ENCODE measurements at places on chromosomes 12 and 14. TPM values are rescaled to one million over a fixed set of nuclear protein-coding genes. Genes with fewer than 3 reads are reported as not detected.

DNA sequence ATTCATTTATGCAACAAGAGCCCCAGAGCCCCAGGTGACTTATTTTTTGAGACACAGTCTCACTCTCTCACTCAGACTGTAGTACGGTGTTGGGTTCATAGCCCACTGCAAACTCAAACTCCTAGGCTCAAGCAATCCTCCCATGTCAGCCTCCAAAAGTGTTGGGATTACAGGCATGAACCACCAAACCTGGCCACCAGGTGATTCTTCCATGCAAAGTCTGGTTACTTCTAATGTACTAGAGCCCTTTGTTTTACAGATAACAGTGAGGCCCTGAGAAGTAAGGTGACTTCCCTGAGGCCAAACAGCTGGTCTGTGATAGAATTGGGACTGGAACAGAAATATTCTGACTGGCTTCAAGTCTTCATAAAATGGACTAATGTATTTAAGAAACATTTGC lies 10.0 kb upstream of the KCNK10 start:
- H3K27ac ChIP-seq: no peak overlapping the region
- H3K27me3 ChIP-seq: peaks cover 52% of the 10 kb centered on the region
- no peaks in the 10 kb centered on the region for H3K4me1 ChIP-seq

DNA sequence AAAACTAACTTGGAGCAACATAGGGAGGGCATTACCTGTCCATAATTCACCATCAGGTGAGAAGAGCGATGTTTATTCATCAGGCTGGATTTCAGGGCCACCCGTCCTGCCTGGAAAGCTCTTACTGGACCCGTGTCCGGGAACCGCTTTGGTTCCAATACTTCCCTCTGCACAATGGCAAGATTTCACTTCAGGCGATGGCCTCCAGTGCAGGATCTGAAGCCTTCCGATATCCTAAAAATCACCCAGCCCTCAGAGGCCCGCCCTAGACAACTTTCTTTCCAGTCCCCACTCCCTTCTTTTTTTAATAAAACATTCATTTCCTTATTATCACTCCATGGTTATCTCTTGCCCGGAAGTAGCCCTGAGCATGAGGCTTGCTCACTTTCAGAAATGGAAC lies 92.5 kb downstream of the BCL11B start:
- H3K27ac ChIP-seq: no peak overlapping the region
- DNase-seq: no peak
- H3K27me3 ChIP-seq: peaks cover 56% of the 10 kb centered on the region
- H3K4me3 ChIP-seq: no peak overlapping the region

- H3K4me1 ChIP-seq: peaks cover 20% of the 10 kb centered on the region
- no peak for DNase-seq
- H3K4me3 ChIP-seq: no peak overlapping the region
- H3K27ac ChIP-seq: no peak overlapping the region
- no peaks in the 10 kb centered on the region for H3K27me3 ChIP-seq
- no peaks in the 10 kb centered on the region for H3K36me3 ChIP-seq
Observed at GRCh38 chr14:99781853-99782610, 11.2 kb upstream of the EML1 start.

GLIPR1L2 gene
- total RNA-seq: not detected

TRIM9 gene
- total RNA-seq: 2.6 TPM

All from PC-3 (cell line).